Cardiac muscle cell (in vitro differentiated cells and primary cell): ENCODE measurements at places on chromosomes 1 and 21. TPM values are rescaled to one million over a fixed set of nuclear protein-coding genes. Genes with fewer than 3 reads are reported as not detected.

DNA sequence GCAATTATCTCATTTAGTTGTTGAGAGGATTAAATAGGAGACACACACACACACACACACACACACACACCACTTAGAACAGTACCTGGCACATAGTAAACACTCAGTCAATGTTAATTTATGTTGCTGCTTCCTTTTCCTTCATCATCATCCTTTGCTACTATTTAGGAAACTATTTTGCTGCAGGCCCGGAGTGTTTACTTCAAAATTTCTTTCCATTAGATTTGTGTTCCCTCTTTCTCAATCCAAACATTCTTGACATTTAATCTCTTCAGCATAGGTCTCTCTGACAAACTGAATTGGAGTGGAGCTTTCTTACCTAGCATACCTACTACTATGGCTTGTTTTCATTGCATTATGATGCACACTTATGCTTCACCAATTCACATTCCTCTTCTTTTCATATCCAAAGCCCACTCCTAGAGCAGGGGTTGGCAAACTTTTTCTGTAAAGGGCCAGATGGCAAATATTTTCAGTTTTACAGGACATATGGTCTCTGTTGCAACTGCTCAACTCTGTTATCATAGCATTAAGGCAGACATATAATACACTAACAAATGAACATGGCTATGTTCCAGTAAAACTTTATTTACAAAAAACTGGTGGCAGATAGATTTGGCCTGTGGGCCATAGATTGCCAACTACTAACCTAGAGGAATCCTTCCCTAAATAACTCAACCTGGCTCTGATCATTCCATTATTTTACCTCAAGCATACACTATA is 49.5 kb downstream of the SCMH1 start:
- peaks cover 15% of the 10 kb centered on the region for H3K4me1 ChIP-seq
- no peaks in the 10 kb centered on the region for H3K27me3 ChIP-seq
- no peak overlapping the region for H3K4me3 ChIP-seq

- H3K27ac ChIP-seq: no peak overlapping the region
- no peaks in the 10 kb centered on the region for H3K27me3 ChIP-seq
- DNase-seq: no peak
Observed at GRCh38 chr1:53155534-53155933, 13.1 kb upstream of the SLC1A7 start.

Gene ZFP69B
- total RNA-seq: 2.3 and 2.7 TPM in 2 replicates

DNA sequence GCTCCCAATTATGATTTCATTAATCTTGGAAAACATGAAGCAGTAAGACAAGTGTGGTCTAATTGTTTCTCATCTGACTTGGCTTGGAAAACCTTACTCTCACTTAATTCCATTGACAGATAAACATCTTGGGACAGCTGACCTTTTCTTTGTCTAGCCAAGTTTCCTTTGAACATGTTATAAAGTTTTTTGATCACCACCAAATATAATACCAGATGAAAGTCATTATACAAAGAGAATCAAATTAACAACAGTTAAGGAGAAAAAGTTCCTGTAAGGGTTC is 50.2 kb downstream of the ALG14 start:
- H3K4me3 ChIP-seq: no peak overlapping the region
- H3K27me3 ChIP-seq: no peaks in the 10 kb centered on the region
- H3K27ac ChIP-seq: no peak overlapping the region
- no peak for DNase-seq

GRCh38 chr1:8315573-8316475 is 2.1 kb upstream of the SLC45A1 start:
- H3K27ac ChIP-seq: no peak overlapping the region
- no peak for DNase-seq

Gene PBX1
- 147 and 182 TPM in 2 replicates for total RNA-seq

GRCh38 chr1:43801203-43801602 is 93.9 kb downstream of the ST3GAL3 start:
- DNase-seq: no peak
- H3K36me3 ChIP-seq: no peaks in the 10 kb centered on the region
- no peaks in the 10 kb centered on the region for H3K27me3 ChIP-seq
- H3K4me3 ChIP-seq: no peak overlapping the region
- H3K4me1 ChIP-seq: peaks cover 23% of the 10 kb centered on the region
